HFFc6 (cell line): ENCODE measurements at places on chromosomes 5 and 9. TPM values are rescaled to one million over a fixed set of nuclear protein-coding genes. Genes with fewer than 3 reads are reported as not detected.

Gene IL17B
- total RNA-seq = 0.48 to 0.73 TPM in 2 of 3 replicates, not detected in the other

DNA sequence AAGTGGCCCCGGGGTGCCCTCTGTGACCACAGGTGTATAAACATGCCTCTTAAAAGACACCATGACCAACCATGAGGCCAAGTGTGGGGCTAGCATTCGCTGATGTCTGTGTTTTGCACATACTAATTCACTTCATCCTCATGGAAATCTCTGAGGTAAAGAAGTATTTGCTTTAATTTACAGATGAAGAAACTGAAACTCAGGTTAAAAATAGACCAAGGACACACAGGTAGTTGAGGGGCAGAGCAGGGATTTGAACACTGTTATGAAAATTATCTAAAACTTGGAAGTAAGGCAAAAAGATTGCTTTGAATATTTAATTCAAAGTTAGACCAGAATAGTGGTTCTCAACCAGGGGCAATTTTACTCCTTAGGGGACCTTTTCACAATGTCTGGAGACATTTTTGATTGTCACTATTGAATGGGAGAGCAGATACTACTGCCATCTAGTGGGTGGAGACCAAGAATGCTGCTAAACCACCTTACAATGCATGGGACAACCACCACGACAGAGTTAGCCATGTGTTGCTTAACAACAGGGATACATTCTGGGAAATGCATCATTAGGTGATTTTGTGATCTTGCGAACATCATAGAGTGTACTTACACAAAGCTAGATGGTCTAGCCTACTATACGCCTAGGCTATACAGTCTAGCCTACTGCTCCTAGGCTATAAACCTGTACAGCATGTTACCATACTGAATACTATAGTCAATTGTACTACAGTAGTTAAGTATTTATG lies 8.0 kb upstream of the FXN start:
- peak; percentile 36 for DNase-seq

DNA sequence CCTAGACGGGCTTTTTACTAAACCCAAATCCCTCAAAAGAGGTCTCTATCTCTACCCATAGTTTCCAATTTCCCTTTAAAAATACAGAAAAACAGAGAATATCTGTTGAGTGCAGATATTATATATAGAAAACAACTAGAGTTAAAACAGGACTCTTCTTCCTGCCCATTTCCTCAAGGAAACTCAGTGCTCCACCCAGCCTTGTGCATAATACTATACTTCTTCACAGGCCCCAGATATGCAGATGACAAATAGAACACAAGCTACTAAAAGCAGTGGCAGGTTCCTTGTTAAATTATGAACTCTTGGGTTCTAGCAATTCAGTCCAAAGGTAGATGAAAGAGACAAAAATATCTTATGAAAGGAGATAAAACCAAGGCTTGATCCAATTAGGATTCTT lies 200.2 kb downstream of the TSSK1B start:
- DNase-seq = no peak

GRCh38 chr9:124475868-124476690 lies 25.8 kb downstream of the ADGRD2 start:
- no peak for DNase-seq
